Activated CD4-positive, alpha-beta T cell treated with anti-CD3 and anti-CD28 coated beads for 4 hours (primary cell): ENCODE measurements at places on chromosomes 13 and 19.

- no peak for DNase-seq
Observed at GRCh38 chr19:32594021-32594420, 13.0 kb downstream of the PDCD5 start.

DNA sequence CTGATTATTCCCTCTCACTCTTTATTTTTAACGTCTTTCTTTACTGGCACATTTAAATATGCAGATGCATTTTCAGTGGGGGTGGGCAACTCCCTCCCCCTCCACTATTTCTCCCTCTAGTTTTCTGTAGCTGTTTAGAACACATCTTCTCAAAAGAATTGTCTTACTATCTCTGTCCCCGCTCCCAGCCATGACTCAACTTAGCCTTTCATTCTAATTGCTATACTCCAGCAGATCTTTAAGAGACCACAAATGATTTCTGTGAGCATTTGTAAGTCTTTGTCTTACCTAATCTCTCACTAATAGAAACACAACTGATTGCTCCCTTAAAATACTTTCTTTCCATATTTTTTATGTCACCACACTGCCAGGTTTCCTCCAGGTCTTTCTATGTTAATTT, 350.9 kb downstream of the SPRY2 start:
- DNase-seq = no peak

DNA sequence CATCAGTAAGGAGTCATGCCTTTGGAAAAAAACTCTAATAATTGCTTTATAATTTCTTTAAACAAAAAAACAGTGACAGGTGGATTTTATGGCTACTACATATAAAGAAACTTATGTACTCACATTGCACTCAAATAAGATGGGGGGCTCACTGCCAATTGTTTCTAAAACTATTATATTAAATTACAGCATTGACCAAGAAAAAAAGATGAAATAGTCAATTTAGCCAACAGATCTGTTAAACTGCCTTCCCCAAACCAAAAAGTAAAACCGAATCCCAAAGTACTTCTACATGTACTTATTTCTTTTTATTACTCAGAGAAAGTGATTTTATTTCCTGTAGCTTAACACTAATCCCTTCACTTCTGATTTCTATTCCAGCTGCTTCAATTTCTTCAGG, 716.8 kb upstream of the SLITRK5 start:
- DNase-seq = no peak

DNA sequence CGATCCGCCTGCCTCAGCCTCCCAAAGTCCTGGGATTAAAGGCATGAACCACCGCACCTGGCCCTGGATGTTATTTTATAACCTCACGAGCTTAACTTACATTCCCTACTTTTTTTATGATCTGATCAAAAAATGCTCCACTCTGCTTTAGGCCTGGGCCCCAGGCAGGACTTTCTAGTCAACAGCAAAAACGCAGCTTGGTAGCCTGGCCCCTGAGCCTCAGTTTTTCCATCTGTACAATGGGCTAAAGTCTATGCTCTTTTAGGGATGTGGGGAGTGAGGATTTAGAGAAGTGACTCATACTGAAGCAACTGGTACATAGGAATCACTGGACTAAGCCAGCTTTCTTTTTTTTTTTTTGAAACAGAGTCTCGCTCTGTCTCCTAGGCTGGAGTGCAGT, 11.9 kb upstream of the PIK3R2 start:
- DNase-seq = no peak

- no peak for DNase-seq
Observed at GRCh38 chr19:19486343-19487076, 28.8 kb downstream of the TSSK6 start.

GRCh38 chr19:38666663-38667511, 19.4 kb downstream of the ACTN4 start:
- DNase-seq = peak; percentile 34

DNA sequence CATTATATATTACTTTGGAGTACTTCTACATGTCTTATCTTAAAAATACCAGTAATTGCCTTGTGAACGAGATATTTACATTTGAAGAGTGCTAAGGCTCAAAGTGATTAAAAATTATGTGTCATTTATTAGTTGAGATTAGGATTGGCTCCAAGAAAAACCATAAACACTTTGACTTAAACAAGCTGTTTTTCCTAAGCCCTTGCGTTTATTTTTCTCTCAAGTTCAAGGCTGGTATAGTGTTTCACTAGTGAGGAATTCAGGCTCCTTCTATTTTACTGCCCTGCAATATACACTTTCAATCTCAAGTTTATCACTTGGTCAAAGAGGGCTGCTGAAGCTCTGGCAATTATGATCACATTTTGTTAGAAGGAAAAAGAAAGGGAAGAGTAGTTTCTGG, 49.9 kb downstream of the UFM1 start:
- DNase-seq = no peak

- no peak for DNase-seq
Observed at GRCh38 chr13:103437651-103438050, 371.4 kb upstream of the SLC10A2 start.

GRCh38 chr13:51026016-51026415, 85.1 kb downstream of the C13orf42 start:
- DNase-seq = no peak

DNA sequence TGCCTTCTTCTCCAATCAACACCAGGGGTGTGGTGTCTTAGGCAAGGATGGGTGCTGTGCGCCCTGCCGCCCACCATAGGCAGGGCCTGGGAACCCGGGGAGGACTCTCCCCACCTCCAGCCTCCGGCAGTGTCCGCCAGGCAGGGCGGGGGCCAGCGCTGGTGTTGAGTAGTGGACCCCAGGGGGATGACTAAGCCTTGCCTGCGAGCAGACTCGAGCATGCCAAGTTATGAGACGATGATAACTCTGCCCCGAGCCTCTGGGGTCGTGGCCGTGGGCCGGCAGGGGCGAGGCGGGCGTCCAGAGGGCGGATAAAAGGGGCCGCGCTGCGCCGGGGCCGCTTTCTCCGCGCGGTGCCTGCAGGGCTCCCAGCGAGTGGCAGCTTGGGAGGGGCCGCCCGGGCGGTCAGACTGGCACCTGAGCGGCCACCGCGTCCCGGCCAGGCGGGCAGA, at the start of gene MEDAG:
Gene MEDAG (plus strand): TSS at position 340 of the 452 bp plus-strand sequence. CDS start 245 bp downstream, outside the sequence.
- DNase-seq = no peak

DNA sequence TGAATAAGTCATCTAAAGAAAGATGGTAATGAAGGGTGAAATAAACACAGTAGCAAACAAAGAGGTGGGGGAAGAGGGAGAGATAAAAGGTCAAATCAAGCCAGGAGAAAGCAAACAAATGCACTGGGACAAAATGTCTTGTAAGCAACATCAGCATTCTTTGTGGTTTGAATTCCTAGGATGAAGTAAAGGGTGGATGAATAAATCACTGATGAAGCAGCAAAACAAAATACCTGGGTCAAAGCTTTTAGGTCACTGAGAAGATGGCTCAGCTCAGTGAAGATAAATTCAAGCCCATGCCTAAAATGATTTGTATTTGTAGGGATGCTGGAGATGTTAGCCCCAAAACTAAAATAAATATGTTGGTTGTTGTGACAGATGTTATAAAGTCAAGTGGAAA, 86.5 kb upstream of the FBXL3 start:
- DNase-seq = no peak

GRCh38 chr13:43193789-43194420, 170.5 kb downstream of the DNAJC15 start:
- no peak for DNase-seq

DNA sequence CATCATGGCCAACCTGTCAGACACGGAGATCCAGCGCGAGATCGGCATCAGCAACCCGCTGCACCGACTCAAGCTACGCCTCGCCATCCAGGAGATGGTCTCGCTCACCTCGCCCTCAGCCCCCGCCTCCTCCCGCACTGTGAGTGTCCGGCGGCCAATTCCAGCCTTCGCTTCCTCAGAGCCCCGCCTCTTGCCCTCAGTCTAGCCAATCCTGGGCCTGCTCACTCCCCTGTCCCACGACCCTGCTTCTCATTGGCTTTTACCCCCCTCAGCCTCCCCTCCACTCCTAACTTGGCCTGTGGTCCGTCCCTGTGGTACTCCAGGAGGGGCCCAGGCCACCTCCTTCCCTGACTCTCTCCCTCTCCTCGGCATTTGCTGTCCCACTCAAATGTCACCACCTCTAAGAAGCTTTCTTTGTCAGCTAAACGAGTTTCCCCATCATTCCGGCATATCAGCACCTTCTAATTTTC, 12.3 kb downstream of the HRC start:
- no peak for DNase-seq

DNA sequence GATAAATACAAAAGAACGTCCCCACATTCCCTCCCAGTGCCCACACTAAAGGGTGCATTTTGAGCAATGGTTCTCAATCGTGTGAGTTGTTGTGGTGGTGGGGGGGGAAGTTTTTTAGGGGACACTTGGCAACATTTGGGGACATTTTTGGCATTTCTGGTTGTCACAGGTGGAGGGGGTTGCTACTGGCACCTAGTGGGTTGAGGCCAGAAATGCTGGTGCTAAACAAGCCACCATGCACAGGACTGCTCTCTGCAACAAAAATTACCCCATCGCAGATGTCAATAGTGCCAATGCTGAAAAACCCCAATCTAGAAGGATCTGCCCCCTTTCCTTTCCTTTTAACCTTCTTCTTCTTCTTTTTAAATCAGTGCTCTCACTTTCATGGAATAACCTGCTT, 453.3 kb downstream of the TSHZ3 start:
- DNase-seq = no peak

- no peak for DNase-seq
Observed at GRCh38 chr19:5895890-5896289, 7.7 kb downstream of the NDUFA11 start.
